ENCODE measurements at places on chromosomes 2 and 18.

GRCh38 chr18:43744960-43745745 lies 467.9 kb upstream of the SYT4 start:
- no peak for DNase-seq

DNA sequence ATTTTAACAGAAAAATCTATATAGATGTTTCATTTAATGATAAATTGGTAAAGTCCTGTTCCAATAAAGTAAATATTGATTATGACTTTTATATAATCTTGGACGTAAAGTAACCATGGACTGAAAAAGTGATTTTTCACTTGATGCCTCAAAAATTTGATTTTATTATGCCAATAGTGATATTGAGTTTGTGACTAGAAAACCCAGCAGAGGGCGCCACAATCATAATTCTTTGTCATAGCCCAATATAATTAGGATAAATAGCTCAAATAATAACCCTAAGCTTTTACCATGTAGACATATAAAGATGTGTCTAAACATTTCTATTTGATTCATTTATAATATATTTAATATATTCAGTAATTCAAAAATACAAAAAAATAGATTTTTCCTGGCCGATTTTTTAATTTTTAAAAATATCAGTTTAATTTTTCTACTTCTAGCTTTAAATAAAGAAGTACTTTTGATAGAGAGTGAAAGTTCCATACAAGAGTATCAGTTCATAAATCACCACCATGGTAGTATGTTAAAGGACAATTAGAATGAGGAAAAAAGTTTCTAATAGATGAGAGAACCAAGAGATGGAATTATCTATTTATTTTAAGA lies 30.7 kb downstream of the CAMKMT start:
- DNase-seq = no peak

GRCh38 chr2:39706945-39707344 lies 41.2 kb downstream of the TMEM178A start:
- no peak for DNase-seq

GRCh38 chr2:200438251-200438650 lies 71.6 kb downstream of the KCTD18 start:
- DNase-seq = no peak

GRCh38 chr2:108925735-108926134 lies 63.3 kb downstream of the EDAR start:
- no peak for DNase-seq

DNA sequence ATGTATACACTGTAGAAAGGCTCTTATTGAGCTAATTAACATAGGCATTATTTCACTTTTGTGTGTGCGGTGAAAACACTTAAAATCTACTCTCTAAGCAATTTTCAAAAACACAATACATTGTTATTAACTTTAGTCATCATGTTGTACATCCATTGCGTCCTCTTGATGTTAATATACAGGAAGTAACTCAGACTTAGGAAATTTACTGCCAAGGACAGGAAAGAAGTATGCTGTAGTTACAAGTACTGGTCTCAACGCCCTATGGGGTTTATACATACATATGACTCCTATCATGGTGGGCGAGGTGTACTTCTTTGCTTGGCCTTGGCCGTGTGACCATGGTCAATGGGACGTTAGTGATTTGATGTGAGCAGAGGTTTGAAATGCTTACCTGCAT lies 15.5 kb downstream of the SCTR start:
- no peak for DNase-seq

DNA sequence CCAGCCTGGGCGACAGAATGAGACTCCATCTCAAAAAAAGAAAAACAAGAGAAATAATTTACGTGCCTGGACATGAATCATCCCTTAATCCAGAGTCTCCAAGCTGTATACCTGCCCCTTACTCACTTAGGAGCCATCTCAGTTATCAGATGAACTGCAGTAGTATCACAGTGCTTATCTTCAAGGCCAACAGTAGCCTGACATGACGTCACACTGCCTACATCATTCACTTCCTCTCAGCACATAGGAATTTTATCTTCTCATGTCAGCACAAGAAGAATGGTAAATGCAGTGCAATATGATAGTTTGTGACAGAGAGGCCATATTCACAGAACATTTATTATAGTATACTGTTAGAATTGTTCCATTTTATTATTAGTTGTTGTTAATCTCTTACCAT lies 216.6 kb downstream of the SS18 start:
- no peak for DNase-seq

DNA sequence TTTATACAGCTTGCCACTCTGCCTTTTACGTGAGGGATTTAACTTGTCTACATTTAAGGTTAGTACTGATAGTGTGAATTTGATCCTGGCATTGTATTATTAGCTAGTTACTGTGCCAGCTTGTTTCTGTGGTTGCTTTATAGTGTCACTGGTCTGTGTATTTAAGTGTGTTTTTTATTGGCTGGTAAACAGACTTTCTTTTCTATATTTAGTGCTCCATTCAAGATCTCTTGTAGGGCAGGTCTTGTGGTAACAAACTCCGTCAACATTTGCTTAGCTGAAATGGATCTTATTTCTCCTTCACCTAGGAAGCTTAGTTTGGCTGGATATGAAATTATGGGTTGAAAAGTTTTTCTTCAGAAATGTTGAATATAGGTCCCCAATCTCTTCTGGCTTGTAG lies 1971.0 kb upstream of the LRRTM1 start:
- DNase-seq = no peak

DNA sequence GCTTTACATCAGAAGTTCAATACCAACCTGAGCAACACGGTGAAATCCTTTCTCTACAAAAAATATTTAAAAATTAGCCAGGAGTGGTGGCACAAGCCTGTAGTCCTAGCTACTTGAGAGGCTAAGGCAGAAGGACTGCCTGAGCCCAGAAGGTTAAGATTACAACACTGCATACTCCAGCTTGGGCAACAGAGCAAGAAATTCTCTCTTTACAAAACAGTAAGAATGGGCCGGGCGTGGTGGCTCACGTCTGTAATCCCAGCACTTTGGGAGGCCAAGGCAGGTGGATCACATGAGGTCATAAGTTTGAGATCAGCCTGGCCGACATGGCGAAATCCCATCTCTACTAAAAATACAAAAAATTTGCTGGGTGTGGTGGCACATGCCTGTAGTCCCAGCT lies 113.2 kb downstream of the USP34 start:
- no peak for DNase-seq

DNA sequence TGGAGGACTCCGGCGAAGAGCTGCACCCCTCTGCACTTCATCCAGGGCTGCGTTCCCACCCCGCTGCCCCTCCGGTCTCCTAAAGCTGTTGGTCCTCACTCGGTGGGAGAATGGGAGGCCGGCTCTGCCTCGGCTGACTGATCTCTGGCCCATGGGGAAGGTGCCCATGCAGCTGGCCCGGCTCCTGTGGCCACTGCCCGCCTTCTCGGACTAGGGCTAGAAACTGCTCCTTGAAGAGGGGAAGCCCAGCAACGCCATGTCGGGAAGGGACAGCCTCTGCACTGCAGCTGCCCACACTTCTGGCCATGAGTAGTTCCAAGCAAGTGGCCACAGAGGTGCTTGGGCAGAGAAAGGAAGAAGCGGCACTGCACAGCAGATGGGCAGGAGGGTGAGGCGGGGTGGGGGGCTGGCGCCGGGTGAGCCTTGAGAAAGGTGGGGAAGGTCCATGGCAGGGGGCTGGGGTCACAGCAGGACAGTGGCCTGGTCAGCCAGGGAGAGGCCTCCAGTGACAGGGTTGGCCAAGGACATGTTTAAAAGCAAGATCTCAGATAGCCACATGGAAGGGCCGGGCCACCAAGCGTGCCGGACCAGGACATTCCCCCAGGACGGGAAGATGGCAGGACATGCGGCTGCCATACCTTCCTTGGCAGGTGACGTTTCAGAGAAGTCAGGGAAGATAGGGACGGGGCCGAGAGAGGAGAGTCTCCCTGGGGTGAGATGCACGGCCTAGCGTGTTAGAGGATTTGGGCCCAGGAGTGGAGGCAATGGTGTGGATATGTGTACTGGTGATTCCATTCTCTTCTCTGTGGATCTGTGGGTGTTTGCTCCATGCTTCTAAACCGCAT lies 158.8 kb upstream of the HDAC4 start:
- DNase-seq = no peak

GRCh38 chr2:8111193-8111592 lies 570.7 kb upstream of the ID2 start:
- DNase-seq = no peak

- no peak for DNase-seq
These were observed at the start of gene DAPL1 for GRCh38 chr2:158795195-158795924. Gene DAPL1, plus strand, starts transcription at chr2:158795317. Its CDS starts 56 bp downstream, at chr2:158795373.

- DNase-seq = no peak
These were observed 292.8 kb downstream of the SOX11 start for GRCh38 chr2:5984946-5985345.

DNA sequence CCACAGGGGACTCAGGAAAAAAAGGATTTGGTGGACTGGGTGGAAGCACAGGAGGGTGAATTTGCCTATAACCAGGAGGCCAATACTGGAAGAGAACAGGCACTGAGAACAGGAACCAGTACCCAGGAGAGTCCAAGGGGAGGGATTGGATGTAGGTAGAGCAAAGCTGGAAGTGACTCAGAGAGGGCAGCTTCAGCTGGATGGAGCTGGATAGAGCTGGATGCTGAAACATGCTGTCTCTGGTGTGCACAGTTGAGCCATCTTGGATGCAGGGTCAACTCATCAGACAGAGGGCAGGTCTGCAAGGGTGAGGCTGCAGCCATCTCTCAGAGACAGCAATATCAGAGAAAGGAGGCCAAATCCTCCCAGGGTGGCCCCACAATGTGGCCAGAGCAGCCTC lies 134.0 kb downstream of the GALNT14 start:
- DNase-seq = no peak

- DNase-seq = no peak
These were observed 1.3 kb downstream of the RTP5 start for GRCh38 chr2:241870611-241871537.

DNA sequence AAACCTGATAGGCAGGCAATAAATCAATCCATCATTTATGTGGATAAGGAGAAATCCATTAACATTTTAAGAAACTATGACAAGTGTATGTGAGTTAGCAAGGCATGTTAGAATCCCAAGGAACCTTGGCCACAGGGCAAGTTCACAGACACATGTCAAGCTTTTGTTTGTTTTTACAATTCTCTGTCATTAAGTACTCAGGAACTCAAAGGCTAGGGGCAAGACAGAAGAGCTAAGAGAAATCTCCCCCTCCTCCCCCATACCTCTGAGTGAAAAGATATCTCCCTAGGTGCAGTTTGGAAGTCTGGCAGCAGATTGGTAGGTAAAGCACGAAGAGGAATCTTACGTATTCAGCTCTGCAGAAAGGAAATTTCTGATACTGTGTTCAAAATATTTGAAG lies 348.1 kb downstream of the IRS1 start:
- no peak for DNase-seq

GRCh38 chr2:1990724-1991123 lies 246.4 kb upstream of the PXDN start:
- DNase-seq = no peak

DNA sequence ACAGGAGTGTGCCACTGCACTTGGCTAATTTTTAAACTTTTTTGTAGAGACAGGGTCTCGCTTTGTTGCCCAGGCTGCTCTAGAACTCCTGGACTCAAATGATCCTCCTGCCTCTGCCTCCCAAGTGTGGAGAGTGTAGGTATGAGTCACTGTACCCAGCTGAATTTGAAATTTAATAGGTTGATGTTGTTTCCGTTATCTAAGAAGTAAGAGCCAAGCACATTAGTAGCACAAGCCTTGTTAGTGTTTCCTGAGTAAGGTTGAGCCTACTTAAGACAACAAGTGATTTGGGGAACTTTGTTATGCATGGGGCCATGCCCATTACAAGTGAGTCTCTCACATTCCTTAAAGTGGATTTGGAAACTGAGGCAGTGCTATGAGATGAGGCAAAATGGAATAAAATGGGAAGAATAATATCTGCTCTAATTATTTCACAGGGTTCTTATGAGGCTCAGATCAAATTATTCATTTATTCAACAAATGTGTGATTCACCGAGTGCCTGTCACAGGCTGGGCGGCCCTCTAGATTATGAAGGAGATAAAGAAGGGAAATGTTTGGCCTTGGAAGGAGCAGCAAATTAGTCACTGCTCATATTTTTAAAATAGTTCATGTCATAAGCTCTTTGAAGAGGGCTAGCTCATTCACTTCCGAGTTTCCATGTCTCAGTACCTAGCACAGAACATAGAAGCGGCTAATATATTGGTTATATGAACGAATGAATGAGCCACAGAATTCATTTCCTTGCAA lies 217.2 kb downstream of the LDLRAD4 start:
- no peak for DNase-seq
